ENCODE measurements at places on chromosomes 11 and 22. TPM values are rescaled to one million over a fixed set of nuclear protein-coding genes. Genes with fewer than 3 reads are reported as not detected.

Gene MAP6
- total RNA-seq = not detected

Gene GLB1L3
- total RNA-seq = not detected

Gene ZNF70
- 3.2 TPM for total RNA-seq

Gene ESAM
- total RNA-seq = 6.1 TPM

Gene MMP10
- total RNA-seq = not detected

Gene IL10RA
- total RNA-seq = 1.7 TPM

Gene SLC5A1
- total RNA-seq = 0.32 TPM

Gene RPS6KA4
- total RNA-seq = 67.3 TPM

Gene RIMBP3B
- 0.25 TPM for total RNA-seq

Data from HCT116 (cell line).